ENCODE measurements at places on chromosomes 4 and X.

- DNase-seq: no peak
These were observed at the start of gene AMBN for GRCh38 chr4:70591955-70592582. AMBN (plus strand) TSS chr4:70592256; CDS start chr4:70592359, 103 bp downstream.

DNA sequence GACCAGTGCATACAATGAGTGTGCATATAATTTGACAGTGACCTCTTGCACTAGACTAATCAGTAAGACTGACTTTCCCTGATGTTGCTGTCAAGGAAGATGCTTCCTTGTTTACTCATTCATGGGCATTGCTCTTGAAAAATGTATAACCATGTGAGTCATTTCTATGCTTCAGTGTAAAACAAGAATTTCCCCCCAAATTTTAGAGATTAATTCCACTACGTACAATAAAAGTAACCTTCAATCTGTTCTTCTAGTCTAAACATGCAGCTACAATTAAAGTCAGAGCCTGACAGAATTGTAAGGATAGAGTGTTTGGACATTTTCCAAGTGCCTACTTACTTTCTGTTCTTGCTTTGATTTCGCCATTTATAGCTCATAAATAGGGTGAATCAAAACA, 935.7 kb downstream of the RAPGEF2 start:
- no peak for DNase-seq

DNA sequence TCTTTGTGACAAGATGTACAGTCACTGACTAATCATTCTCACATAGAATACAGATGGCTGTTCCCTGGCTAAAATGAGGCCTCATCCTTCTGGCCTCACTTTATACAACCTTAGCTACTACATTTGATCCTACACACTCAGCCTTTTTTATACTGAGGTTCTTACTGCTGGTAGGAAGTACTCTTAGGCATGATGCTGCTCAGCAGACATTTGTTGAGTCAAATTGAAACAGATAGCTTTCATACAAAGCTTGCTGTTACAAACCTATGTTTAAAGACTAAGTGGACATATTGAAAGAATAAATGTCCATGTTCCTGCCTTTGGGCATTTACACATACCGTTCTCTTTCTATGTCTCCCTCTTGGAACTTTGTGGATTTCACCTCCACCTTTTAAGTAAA, 154.9 kb downstream of the NPFFR2 start:
- no peak for DNase-seq

- DNase-seq: no peak
These were observed 113.9 kb downstream of the CPZ start for GRCh38 chr4:8706216-8707044.

GRCh38 chr4:186700746-186701145, 22.9 kb downstream of the FAT1 start:
- DNase-seq: no peak

GRCh38 chr4:120754590-120754989, 167.9 kb downstream of the PRDM5 start:
- DNase-seq: no peak

GRCh38 chrX:101429934-101430333, 21.9 kb downstream of the HNRNPH2 start:
- no peak for DNase-seq
